ENCODE measurements at places on chromosomes 4 and X.

- DNase-seq: peak; percentile 55
These were observed 10.4 kb upstream of the TSPYL2 start for GRCh38 chrX:53071604-53072417.

DNA sequence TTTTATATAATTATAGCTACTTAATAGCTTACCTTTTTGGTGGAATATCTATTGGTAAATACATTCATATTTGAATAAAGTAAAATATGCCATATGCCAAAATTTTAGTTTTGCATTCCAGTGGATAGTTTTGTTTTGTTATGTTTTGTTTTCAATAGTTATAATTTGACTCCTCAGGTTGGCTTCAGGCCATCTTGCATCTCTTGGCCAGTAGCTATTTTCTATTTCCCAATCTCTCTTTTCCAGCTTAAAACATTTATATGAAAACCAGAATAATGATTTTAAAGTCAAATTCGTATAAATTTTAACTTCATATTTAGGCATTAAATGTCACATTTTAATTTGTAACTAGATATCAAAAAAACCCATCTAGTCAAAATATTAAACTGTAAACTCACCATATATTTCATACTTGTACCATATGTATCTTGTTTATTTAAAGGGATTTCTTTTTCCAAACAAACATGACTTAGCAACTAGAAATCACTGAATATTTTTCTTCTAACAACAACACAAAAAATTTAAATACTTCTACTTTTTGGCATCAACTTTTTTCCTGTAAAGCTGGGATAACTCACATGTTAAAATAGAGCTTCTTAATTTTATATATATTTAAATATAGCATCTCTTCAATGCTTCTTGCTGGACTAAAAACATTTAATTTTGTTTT lies 1209.6 kb downstream of the PCDH7 start:
- no peak for DNase-seq

- DNase-seq: no peak
These were observed 92.1 kb downstream of the RELL1 start for GRCh38 chr4:37594099-37594498.

DNA sequence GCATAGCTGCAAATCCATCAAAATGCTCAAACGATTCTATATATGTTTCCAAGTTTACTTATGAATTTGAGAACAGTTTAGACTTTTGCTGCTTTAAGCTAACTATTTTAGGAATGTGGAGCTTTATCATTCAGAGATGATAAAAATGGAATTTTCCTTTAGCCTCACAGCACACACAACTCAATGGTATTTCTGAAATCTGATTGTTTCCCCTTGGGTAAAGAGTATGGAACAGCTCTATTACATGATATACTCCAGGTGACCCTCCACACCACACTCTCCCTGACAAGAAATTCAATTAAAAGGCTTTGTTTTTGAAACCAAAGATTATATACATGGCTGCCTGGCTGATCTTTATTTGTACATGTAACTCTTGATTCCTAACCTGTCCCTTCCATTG lies 120.0 kb downstream of the LUZP4 start:
- DNase-seq: peak; percentile 20

DNA sequence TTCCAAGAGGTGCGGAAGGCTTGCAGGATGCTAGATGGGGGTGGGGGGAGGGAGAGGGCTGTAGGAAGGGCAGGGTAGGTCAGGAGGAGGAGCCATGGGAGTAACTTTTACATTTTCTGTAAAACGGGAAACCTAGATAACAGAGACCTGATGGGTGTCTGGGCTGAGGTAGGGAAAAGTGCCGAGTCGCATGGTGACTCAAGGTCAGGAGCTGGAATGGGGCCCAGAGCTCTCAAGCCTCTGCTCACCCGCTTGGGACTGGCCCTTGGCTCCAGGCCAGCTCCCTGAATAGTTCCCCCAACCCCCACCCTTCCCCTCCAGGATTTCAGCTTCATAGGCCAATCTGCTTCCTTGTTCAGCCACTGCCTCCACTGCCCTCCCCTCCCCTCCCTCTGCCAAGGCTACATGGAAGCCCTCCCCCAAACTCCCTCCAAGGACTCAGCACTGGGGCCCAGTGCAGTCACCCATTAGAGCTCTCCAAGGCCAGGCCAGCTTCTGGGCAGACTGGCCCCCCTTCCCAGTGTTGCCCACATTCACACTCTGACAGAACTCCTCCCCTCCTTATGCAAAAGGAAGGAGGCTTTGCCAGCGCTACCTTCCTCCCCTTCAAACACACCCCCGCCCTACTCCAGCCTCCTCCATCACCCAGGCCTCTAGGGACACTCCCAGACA lies 43.6 kb downstream of the TSC22D3 start:
- DNase-seq: peak; percentile 63

GRCh38 chr4:160319868-160320260 lies 1217.0 kb downstream of the RAPGEF2 start:
- no peak for DNase-seq

DNA sequence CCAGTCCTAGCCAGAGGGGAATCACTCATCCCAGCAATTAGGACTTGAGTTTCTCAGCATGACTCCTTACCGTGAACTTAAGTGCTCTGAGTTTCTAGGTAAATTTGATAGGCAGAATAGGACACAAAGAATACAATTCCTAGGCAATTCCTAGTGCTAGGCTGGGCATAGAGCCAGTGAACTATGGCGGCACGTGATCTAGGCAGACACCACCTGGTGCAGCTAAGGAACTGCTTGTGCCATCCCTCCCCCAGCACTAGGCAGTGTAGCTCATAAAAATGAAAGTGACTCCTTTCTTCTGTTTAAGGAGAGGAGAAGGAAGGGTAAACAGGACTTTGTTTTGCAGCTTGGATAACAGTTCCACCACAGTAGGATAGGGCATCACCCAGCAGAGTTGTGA lies 736.3 kb upstream of the PCDH7 start:
- DNase-seq: no peak

- DNase-seq: no peak
These were observed 129.3 kb downstream of the AKAP4 start for GRCh38 chrX:50071494-50071893.

- no peak for DNase-seq
These were observed 10.8 kb upstream of the LDB2 start for GRCh38 chr4:16909281-16909680.

DNA sequence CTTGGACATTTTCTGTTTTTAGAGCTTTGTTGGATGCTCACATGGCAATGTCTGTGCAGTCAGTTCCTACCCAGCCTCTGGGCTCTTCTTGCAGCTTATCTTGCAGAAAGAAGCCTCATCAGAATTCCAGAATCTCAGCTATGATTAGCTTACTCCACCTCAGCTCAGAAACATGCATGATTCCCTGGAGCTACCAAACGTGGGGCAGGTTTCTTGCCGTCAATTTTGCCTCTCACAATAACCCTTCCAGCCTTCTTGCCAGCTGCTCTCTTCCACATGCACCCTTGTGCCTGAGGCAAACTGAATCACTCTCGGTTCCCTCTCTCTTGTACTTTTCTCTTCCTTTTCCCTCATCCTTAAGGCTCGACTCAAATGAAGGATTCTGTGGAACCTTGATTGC lies 141.4 kb downstream of the PTTG2 start:
- peak; percentile 44 for DNase-seq

DNA sequence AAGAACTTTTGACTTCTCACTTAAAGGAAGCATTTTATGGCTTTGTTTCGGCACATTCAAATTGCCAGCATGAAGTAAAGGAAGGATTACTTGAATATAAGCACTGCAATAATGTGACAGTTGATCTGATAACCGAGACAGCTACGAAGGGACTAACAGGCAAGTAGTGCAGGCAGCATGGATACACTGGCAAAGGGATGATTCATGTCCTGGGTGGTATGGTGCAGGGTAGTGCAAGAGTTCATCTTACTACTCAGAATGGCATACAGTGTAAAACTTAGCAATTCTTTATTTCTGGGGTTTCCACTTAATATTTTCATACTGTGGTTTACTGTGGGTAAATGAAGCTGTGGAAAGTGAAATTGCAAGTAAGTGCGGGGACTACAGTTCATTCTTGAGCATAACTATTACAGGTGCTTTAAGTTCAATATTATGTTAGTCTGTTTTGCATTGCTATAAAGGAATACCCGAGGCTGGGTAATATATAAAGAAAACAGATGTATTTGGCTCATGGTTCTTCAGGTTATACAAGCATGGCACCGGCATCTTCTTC lies 611.8 kb downstream of the SPOCK3 start:
- no peak for DNase-seq

GRCh38 chrX:153608376-153608775 lies 9.4 kb upstream of the CCNQ start:
- DNase-seq: no peak

GRCh38 chrX:24294619-24295018 lies 19.2 kb downstream of the SUPT20HL2 start:
- DNase-seq: peak; percentile 29

DNA sequence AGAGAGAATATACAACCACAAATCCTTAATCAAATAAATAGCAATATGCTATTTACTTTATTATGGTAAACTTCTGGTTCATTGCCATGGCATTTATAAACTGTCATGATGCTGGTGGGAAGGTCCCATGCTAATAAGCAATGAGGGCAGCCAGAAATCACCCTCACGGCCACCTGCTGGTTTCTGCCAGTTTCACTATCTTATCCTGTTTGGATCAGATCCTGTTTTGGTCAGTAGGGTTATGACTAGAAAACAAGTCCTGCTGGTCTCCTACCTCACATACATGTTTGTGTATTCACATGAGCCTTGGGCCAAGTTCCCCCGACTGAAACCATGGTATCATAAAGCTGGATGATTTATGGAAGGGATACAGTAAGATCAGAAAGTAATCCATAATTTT lies 28.1 kb downstream of the XAGE5 start:
- no peak for DNase-seq

DNA sequence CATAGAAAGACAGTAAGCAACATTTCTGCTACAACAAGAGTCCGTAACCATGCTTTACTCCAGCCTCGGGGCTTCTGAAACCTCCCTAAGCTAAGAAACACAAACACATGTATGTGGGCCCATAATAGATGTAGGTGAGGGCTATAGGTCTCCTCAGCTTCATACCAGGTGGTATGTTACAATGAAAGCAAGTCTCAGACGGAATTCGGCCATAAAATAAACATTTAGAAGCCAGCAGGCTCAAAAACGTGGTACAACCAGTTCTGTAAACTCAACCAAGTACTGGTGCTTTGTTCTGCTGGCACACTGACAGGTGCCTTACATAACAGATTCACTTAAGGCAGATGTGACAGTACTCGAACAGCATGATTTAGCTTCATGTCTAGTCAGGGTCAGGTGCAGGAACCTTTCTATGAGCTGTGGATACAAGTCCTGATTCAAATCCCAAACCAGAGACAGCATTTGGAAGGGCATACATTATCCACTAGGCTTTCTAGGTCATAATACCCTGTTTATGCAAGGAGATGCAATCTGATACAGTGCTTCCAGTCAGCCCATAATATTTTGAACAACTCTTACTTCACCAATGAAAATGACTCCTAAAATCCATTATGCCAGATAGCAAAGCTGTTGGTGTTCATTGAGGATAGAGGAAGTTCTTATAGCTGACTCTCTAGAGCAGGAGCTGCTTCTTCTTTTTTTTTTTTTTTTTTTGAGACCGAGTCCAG lies 113.8 kb upstream of the ENPP6 start:
- DNase-seq: peak; percentile 49

DNA sequence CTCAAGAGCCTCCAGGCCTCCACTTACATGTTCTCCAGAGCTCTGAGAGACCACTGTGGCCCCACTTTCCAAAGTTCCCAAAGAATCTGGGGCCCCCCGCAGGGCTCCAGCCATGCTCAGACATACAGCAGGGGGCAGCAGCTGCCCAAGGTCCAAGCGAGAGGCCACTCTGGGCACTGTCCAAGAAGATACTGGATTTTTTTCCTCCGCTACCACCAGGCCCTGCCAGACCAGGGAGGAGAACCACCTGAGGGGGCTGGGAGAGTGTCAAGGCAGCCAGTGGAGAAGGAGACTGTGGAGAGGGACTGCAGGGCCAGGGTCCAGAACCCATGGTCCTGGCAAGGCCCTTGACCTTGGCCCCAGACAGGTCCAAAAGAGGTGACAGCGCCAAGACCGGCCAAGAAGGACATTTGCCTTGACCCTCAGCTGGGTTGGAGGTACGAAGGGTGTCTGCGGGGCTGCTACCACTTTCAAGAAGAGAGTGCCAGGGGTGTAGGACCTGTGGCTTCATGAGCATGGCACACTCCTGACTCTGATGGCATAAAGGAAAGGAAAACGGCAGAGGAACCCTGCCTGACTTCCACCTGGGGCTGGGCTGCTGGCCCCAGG lies 5.3 kb downstream of the EMD start:
- no peak for DNase-seq

- DNase-seq: peak; percentile 12
These were observed 589.2 kb upstream of the NR3C2 start for GRCh38 chr4:149031399-149031798.

DNA sequence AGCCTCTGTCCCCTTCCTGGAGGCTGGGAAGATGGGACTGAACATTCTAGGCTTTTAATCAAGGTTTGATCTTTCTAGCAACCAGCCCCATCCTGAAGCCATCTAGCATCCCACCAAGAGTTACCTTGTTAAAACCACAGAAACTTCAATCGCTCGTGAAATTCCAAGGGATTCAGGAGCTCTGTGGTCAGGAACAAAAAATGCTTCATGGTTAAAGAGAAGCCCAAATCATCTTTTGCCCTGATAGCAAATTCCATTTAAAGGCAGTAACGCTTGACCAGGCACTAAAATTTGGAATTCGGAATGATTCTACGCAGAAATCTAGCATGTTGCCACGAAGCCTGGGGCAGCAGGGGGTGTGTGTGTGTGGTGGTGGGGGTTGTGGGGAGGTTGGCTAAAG lies 47.8 kb downstream of the CASP6 start:
- DNase-seq: no peak

DNA sequence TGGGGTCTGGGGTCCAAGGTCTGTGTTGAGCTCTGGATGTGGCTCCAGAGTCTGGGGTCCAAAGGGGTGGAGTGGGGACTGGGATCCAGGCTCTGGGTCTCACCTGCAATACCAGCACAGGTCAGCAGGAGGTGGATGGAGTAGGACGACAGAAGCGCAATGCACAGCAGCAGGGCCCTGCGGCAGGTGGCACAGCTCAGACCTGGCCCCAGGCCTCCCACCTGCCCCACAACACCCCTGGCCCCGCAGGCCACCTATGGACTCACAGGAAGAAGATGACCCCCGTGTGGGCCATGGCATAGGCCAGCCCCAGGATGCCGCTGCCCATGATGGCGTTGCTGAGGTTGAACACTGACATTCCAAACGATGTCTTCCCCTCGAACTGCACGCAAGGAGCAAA lies 3.4 kb downstream of the SLC38A5 start:
- DNase-seq: no peak

DNA sequence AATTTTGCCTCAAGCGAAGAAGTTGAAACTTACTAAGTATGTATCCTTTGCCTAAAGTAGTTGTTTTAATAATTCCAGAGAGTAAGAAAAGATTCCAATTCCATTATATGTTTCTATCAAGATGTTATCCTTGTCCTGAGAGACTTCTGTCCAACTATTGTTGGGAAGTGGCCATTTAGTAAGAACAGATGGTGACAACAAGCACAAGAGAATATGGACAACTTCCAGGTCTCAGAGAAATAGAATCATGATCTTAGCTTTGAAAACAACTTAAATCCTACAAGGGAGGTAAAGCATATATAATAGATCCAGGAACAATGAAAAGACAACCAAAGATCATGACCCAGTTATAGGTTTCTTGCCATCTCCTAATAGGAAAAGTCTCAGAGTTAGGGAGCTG lies 486.6 kb upstream of the PCDH10 start:
- no peak for DNase-seq

Data from iris pigment epithelial cell (primary cell).